ENCODE measurements at places on chromosomes 12 and 14. TPM values are rescaled to one million over a fixed set of nuclear protein-coding genes. Genes with fewer than 3 reads are reported as not detected.

GRCh38 chr12:55679691-55680090 is 28.0 kb downstream of the ITGA7 start:
- DNase-seq = no peak

- DNase-seq = peak; percentile 32
These were observed 98.7 kb downstream of the INSM2 start for GRCh38 chr14:35632676-35633075.

DNA sequence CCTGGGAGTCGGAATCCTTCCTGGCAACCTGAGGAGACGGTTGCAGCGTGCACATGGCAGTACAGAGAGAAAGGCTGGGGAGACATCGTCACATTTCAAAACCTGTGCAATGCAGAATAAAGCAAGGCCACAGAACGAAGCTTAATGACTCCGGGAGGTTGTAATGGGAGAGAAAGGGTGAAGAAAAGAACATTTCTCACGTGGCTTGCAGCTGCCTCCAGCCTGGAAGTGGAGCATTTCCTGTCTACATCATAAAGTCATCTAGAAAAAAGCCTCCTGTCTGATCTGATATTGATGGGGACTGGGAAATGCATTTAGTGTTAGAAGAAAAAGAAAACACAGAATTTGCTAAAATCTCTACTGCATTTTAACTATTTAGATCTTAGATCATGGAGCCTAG is 209.3 kb downstream of the TMEM132C start:
- DNase-seq = no peak

DNA sequence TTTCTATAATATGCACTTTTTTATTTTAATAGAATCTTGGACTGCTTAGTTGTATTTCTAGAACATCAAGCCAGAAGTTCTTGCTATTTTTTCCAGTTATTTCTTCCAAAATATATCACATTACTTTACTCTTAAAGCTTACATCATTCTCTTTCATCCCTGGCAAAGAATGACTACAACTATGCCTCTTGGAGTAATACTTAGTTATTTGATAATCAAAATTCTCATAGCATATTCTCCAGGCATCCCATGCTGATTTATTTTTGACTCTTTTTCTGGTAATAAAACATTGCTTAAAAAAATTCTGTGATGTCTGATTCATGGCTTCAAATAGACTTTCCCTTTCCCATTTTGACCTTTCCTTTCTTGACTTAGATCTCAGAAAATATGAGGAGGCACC is 118.7 kb upstream of the TSPAN8 start:
- peak; percentile 30 for DNase-seq

CCDC197 gene
- not detected for total RNA-seq

JPH4 gene
- total RNA-seq = not detected

DNA sequence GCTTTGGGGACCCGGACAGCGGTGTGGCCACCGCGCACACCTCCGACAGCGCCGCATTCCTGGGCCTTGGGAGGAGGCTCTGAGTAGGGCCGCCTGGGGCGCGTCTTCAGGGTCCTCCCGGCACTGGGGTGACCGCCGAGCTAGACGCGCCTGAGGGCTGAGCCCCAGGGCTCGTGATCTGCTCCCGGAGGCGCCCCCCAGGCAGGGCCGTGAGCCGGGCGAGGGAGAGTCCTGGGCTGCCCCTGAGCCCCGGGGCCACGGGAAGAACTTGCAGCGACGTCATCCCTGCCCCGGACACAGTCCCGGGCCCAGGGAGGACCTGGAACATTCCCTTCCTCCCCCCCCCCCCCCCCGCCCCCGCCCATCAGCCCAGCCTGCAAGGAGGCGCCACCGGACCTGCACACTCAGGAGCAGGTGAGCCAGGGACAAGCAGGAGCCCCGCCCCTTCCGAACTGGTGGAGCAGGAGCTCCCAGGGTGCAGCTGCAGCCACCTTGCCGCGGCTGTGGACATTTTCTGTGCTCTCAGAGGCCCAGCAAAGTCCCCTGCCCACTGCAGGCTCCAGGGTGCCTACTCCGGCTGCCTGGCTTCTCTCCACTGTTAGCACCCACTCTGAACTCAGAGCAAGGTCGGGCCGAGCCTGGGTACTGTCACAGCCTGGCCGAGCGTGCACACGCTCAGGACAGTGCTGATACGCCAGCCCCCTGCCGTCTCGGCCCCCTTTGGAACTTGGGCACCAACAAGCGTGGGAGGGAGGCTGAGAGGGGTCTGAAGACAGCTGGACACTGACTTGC is 50.7 kb downstream of the A2M start:
- peak; percentile 24 for DNase-seq

KRT85 gene
- not detected for total RNA-seq

- DNase-seq = no peak
These were observed 11.6 kb downstream of the GALNT6 start for GRCh38 chr12:51379571-51379970.

GRCh38 chr14:95258754-95259593 is 60.7 kb downstream of the CLMN start:
- no peak for DNase-seq

GDF3 gene
- total RNA-seq = not detected

- DNase-seq = no peak
These were observed 1304.9 kb downstream of the TMEM121 start for GRCh38 chr14:106831322-106831720.

Data from fibroblast of the aortic adventitia (primary cell).